Stimulated activated CD4-positive, alpha-beta T cell treated with anti-CD3 and anti-CD28 coated beads, Interleukin-1b, Interleukin-23, amount 100 ng/mL, for 48 hours (primary cell): ENCODE measurements at places on chromosomes 3 and 15.

DNA sequence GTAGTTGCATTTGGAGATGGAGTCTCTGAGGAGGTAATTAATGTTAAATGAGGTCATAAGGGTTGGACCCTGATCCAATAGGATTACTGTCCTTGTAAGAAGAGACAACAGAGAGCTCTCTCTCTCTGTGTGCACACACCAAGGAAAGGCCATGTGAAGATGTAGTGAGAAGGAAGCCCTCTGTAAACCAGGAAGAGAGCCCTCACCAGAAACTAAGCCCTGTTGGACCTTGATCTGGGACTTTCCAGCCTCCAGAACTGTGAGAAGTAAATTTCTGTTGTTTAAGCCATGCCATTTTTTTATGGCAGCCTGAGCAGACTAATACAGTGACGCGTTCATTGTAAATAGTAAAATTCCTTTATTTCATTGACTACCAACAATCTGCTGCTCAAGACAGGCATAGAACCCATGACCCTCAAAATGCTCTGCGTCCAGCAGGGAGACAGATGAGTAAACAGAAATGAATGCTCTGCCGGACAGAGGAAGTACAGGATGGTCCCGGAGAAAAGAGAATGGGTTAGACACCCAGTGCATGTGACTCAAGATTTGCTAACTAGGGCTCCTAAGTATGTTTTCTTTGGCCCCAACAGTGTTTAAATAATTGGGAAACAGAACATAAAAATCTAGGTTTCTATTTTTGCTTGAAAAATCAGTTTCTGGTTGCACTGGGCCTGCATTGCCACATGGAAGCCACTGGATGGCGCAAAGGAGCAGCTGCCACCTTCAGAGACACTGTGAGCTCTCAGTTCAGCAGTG is 37.9 kb upstream of the TNFAIP8L3 start:
- DNase-seq, result no peak

DNA sequence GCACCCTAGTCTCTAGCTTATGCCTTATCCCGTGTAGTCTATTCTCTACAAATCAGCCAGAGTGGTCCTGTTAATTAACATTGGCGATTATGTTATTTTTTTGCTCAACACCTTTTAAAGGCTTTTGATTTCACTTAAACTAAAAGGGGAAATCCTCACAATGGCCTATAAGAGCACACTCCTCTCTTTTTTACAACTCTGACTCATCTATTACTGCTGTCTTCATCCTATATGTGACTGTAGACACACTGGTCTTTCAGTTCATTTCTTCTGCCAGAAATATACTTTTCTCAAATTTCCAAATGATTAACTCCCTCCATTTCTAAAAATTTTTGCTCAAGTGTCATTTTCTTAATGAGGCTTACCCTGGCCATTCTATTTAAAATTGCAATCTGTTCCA is 143.4 kb downstream of the NSUN3 start:
- DNase-seq, result no peak

DNA sequence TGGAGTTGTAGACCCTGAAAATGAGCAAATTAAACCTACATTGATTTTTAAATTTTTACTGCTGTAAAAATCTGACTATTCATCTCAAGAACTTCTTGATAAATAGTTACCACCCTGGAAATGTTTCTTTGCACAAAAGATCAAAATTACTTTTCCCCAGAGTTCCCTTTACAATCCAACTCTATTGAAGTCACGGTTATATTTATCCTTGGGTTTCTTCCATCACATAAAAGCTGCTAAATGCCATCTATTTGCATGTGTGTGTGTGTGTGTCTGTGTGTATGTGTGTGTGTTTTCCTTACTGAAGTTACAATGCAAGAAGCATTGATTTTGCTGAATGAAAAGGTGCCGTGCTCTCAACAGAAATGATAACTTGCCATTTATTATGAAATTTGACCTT is 1273.0 kb downstream of the ROBO2 start:
- no peak for DNase-seq

DNA sequence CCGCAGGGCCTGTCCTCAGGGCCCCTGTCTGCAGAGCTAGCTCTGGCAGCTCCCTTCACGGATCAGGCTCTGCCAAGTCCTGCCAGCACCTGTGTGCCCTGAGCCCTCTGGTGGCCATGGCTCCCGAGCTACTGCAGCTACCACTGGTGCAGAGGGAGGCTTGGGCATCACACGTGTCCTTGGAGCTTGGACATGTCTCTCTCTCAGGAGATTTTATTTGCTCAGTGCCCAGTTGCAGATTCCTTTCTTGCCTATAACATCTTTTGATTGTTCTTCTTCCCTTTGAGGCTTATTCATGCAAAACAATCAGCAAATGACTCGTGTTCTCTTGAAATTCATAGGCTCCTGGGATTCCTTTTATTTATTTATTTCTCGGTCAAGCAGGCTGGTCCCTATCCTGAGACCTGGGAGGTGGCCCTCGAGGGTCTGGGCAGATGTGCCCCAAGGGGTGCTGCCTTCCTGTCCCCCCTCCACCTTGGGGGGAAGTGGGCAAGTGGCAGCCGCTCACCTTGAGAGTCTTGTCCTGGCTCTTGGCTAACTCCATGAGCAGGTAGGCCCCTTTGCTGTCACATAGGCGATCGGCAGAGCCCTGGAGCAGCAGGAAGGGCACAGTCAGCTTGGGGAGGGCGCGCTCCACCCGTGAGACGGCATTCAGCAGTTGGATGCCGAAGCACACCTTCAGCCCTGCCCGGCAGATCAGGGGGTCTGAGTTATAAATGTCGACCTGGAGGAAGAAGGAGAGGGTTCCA is 21.9 kb downstream of the ABTB1 start:
- peak; percentile 29 for DNase-seq

- peak; percentile 1 for DNase-seq
Observed at GRCh38 chr3:74789111-74789510, 174.7 kb upstream of the CNTN3 start.

DNA sequence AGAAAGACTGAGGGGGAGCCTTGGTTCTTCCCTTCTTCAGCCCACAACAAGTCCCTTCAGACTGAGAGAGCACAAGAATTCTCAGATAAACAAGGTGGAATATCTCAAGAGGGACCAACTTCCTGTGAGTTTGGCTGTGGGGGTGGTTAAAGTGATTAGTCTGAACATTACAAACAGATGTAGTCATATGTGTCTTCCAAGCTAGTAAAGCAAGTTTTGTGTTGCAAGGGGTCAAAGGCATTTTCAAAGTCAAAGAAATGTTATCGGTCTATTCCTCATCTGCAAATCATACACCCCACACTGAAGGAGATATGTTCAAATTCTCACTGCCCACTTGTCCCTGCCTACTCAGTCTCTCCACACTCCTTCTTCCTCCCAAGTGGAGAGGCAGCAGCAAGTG is 242.5 kb downstream of the FAM43A start:
- DNase-seq, result no peak

GRCh38 chr3:197329382-197329781 is 31.0 kb upstream of the DLG1 start:
- no peak for DNase-seq

GRCh38 chr3:78402720-78403119 is 1362.8 kb downstream of the ROBO2 start:
- no peak for DNase-seq

GRCh38 chr3:49673715-49674496 is at the start of gene APEH:
APEH (plus strand) TSS chr3:49674351; CDS start chr3:49674402, 51 bp downstream.
- peak; percentile 99 for DNase-seq

DNA sequence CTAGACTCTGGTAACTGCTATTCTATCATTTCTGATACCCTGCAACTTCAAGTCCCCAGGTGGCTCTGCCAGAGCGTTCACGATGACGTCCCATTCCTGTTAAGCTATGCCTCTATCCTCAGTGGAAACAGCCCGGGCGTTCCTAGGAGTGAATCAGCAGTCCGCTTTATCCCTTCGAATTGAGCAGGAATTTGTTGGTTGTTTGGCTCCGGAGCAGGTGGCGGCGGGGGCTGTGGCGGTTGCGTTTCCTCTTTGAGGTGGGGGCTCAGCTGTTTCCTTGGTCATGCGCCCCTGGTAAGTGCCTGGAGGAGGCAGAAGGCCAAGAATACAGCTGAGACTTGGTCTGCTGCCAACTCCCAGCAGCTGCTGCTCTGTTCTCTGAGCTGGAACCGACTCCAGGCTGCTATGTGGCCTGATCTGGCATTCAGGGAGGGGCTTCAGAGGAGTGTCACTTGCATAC is 25.2 kb downstream of the ARPP21 start:
- no peak for DNase-seq

DNA sequence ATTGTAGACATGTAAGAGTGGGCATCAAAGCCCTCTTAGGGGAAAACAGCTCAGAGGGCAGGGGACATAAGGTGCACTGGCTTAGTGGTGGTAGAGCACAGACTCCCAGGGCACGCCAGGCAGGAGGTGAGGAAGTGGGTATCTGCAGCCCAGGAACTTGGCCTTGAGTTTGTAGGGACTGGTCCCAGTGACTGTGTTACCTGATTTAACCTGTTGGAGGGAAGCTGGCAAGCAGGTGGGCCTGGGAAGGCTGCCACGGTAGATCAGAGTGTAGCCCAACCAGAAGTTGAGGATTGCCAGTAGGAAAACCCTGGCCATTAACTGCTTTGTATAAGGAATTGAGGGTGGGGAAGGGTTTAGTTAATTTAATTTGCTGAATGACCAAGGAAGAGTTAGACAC is 417.5 kb upstream of the C2CD4B start:
- no peak for DNase-seq

DNA sequence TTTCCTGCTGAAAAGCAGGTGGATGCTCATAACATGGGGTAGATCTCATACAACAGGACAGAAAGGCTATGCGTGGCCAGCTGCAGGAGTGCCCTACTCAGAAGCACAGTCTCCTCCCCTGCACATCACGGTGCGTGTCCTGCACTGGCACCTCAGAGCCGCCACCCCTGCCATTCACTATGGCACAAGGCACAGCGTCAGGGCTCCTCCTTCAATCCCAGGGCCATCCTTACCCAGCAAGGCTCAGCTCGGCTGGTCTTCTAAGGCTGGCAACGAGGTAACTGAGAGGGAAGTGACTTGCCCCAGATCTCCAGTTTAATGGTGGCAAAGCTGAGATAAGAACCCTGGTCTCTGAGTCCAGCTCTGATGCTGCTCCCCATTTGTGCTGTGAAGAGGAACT is 97.1 kb downstream of the CPN2 start:
- no peak for DNase-seq

GRCh38 chr15:40043927-40044716 is 5.1 kb upstream of the SRP14 start:
- no peak for DNase-seq

- DNase-seq, result no peak
Observed at GRCh38 chr15:57527382-57528091, 64.2 kb upstream of the MYZAP start.

- no peak for DNase-seq
Observed at GRCh38 chr3:14126887-14127505, 2.1 kb downstream of the TMEM43 start.

DNA sequence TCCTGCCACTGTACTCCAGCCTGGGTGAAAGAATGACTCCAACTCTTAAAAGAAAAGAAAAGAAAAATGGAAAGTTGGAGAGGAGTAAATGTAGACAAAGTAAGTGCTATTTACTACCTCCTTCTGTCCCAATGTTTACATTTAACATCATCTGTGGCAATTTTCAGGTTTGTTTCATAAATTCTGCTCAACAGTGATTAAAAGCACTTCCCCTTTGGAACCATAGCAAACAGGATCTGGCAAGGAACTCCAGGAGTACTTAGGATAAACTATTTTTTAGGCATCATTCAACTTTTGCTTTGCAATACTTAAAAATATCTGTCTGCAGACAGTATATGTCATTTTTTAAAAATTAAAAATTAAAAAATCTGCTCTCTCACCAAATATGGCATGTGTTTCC is 5.5 kb upstream of the CX3CR1 start:
- DNase-seq, result no peak

DNA sequence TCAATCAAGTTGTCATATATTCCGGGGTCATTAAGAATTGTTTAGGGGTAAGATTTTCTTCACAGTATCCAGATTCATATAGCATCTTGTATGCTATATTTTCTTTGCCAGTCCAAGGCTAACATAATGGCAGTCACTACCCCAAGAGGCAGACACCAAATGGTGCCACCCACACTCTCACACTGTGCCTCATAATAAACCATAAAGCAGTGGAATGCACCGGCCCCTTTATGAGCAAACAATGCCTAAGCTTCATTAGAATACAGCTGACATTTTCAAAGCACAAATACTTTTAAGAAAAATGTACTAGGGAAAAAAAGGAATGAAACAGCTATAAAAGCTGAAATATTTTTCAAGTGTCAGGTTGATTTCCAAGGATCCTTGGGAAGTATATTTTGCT is 121.6 kb downstream of the TFDP2 start:
- DNase-seq, result peak; percentile 49

DNA sequence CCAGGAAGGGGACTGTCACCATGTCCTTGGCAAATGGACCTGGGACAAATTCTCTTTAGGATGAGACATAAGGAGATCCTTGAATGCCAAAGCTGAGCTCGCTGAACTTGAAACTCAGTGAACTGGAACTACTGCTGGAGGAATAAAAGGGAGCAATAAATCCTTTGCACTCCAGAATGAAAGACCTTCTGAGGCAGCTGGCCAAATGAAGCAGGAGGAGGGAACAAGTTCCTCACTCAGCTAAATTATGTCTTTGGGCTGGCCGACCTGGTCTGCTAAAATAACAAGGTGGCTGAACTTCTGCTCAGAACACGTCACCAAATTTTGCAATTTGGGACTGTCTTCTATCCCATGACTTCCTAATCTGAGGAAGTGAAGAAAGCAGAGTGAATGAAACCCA is 314.7 kb downstream of the LPP start:
- DNase-seq, result no peak

DNA sequence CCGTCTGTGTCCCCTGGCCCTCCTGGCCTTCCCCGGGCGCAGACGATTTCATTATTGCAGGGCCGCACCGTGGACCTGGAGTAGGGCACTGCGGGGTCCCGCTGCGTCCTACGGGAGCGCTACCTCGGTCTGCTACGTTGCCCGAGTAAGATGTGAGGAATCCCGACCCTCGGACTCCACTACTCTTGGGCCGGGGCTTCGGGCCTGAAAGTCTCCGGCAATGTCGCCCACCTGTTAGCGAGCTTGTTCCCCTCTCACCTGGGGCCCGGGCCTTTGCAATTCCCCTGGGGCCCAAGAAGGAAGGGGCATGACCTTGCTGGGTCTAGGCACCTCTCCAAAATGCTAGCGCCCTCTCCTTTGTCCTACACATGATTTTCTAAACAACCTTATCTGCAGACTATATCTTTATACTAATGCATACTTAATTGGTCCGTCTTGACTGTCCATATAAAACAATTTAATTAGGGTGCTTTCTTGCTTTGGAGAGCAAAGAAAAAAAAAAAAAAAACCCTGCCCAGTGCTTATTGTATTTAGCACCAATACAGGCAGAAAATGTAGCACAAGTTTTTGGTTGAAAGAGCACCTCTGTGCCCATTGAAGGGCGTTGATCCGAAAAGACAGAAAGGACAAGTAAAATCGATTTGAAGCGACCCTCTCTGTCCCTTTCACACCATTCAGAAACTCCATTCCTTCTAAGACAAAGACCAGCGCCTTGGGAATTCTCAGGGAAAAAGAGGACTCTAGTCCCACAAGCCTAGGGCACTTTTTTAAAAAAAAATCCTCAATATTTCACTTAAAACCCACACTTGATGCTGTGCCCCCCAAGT is 7.0 kb upstream of the NR2F2 start:
- DNase-seq, result no peak
